Left renal cortex interstitium (tissue), 4 donors: ENCODE measurements at places on chromosomes 1 and 21. TPM values are rescaled to one million over a fixed set of nuclear protein-coding genes. Genes with fewer than 3 reads are reported as not detected.

- no peak for DNase-seq
Observed at GRCh38 chr1:30507016-30507312, 216.4 kb downstream of the MATN1 start.

MCOLN2 gene
- polyA plus RNA-seq, result 1.5 TPM

GRCh38 chr1:1181129-1181937, 7.7 kb downstream of the TTLL10 start:
- no peak for DNase-seq

DNA sequence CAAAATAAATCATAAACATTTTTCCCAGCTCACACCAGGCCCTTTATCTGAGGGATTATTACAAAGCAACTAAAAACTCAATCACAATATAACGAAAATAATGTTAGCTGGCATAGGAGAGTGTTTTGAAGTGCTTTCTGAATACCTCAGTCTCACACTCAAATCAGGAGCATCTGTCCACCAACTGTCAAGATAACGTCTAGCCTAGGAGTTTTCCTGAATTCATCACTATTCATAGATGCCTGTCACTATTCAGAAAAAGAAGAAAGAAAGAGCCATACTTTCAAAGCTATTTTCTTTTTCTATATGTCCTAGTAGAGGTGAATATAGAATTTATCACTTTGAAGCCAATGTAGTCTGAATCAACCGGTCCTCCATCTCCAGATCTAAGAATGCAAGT, 127.0 kb downstream of the AKT3 start:
- DNase-seq, result no peak

- DNase-seq, result no peak
Observed at GRCh38 chr1:106768501-106768900, 288.0 kb upstream of the PRMT6 start.

DNA sequence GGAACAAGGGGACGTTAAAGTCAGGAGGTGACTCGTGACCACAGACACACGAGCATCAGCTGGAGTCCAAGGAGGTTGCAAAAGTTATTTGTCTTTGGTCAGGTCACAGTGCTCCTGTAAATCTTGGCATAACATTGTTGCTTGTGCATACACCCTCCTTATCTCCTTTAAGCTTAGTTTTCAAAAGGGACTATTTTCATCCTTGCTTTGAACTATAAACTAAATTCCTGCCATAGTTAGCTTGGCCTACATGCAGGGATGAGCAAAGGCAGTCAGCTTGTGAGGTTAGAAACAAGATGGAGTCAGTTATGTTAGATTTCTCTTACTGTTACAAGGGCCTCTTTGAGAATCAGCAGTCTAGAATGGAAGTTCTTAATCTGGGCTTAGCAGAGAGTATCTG, 28.0 kb upstream of the FASLG start:
- no peak for DNase-seq
